Keratinocyte (primary cell): ENCODE measurements at places on chromosomes 6 and 20. TPM values are rescaled to one million over a fixed set of nuclear protein-coding genes. Genes with fewer than 3 reads are reported as not detected.

GRCh38 chr6:151914484-151914883, 107.0 kb downstream of the ESR1 start:
- DNase-seq: no peak

DNA sequence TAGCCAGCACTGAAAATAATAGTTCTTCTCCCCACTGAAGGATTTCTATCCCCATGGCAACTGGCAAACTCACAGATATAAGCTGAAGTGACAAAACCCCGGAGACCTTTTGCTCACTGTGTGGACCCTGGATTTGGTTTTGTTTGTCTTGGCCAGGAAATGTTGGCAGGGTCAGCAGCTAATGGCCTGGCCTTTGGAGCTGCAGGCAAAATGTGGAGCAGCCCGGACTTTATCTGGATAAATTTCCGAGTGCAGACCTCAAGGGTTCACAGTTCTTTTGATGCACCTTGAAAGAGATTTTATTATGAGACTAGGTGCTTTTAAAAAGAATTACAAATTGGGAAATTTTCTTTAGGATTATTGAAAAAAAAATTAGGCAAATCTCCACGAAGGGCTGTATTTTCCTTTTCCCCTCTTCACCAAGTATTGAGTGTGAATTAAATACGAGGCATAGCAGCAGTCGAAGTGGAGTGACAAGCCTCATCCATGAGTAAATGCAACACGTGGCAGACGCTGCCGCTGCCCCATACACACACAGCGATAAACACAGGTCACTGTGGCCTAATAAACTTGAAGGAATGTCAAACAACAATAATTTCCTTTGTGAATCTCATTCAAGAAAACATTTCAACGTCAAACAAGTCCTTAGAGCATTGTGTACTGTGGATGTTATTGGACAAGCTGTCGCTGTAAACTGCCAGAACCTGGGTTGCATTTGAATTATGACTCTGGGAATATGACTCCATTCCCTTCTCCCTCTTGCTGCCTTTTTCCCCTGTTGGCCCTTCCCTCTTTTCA, 35.1 kb upstream of the CCN6 start:
- no peak for DNase-seq

LPA gene
- polyA plus RNA-seq: 0.03 TPM in 1 of 3 replicates, not detected in the others

DNA sequence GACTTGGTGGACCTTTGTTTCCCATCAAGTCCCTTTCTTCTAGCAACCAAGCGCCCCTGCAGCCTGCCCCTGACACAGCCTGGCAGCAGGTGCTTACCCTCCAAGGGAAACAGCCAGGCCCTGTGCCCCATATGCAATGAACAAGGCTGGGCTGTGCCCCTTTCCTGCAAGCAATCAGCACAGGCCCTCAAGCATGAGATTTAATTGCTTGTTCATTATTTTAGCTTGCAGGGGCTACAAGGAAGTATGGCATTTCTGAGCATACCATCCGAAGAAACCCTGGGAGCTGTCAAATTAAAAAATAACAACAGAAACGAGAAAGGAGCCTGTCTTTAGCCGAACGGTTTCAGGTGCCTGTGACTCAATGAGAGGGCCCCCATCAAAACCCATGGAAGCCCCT, 522.9 kb upstream of the ARID1B start:
- no peak for DNase-seq

- no peak for DNase-seq
Observed at GRCh38 chr6:44234101-44235025, 11.0 kb downstream of the SLC29A1 start.

GRCh38 chr6:71197267-71197666, 91.3 kb upstream of the OGFRL1 start:
- DNase-seq: no peak
